ENCODE measurements at places on chromosomes 7 and 10.

DNA sequence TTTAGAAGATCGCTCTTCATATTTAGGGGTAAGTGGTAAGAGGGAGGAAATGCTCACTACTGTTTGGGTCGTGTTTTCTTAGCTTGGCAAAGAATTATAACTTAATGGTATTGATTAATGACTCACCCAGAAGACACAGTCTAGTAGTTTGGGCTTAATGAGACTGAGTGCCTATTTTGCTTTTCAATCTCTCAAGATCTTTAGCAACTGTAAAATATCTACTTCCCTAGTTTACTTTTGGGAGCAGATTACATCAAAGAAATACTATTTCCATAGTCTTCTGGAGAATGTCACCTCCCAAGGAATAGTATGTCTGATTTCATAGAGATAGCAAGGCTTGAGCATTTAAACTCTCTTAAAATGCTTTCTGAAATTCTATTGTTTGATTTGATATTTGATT, 100.5 kb upstream of the SLC25A13 start:
- no peak for DNase-seq

GRCh38 chr10:63323701-63324494, 141.9 kb downstream of the JMJD1C start:
- DNase-seq: no peak

- no peak for DNase-seq
Observed at GRCh38 chr10:11678074-11678793, 63.9 kb upstream of the ECHDC3 start.

DNA sequence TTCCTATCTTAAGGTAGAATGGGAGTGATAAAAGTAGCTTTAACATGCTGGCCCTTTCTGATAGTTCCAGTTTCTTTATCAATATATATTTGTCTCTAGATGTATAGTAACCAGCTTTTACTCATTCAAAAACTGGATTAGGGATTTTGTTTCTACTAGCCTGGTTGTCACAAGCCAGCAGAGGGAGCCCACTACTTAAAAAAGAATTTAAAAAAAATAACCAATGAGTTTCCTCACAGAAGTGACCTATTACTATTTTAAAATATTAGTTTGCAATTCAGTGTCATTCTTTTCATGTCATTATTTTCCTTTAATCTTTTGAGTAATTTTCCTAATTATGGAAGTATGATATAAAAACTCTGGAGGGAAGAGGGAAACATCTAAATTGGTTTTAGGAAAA, 142.1 kb downstream of the PHTF2 start:
- DNase-seq: no peak

- no peak for DNase-seq
Observed at GRCh38 chr7:111840528-111840927, 278.2 kb upstream of the IMMP2L start.

DNA sequence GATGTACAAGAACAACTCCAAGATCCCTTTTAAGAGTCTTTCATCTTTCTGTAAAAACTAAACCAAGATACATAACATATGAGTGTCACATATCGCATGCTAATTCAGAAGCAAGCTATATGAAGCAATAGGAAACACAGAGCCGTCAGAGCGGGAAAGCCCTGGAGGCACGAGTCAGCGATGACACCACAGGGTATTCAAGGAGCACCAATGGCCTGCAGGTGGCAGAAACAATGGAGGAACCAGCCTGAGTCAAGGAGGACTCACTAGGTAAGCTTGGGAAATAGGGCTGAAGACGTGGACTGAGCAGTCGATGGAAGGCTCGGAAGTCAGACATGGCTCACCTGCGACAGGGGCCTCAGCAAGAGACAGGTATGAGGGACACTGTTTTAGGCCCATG, 214.4 kb downstream of the FAM107B start:
- peak; percentile 55 for DNase-seq

DNA sequence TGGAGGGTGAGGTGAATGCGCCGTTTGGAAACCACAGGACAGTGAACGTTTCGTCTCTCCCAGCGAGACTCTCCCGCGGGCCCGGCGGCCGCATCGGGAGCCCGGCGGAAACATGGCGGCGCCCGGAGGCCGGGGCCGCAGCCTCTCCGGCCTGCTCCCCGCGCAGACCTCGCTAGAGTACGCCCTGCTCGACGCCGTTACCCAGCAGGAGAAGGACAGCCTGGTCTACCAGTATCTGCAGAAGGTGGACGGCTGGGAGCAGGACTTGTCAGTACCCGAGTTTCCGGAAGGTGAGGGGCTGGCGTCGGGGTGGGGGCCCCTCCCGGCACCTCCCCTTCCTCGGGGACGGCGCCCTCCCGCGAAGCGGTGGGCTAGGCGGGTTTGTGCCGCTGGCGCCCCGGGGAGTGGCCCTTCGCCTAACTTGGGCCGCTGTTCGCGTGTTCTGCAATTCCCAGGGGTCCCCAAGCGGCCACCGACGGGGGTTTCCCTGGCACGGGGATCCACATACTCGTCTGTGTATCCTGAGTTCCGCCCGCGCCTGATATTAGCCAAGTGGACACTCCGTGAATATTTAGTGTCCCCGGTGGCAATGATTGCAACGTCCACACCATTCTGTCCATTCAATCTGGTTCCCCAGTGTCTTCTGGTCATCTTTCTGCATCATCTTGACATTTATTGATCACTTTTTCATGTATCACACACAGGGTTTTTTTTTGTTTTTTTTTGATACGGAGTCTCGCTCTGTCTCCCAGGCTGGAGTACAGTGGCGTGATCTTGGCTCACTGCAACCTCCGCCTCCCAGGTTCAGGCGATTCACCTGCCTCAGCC, 514 bp downstream of the NHLRC2 start:
- no peak for DNase-seq

- DNase-seq: no peak
Observed at GRCh38 chr7:98730326-98730725, 113.2 kb downstream of the NPTX2 start.

GRCh38 chr10:112289373-112290053, 6.3 kb downstream of the TECTB start:
- DNase-seq: no peak

DNA sequence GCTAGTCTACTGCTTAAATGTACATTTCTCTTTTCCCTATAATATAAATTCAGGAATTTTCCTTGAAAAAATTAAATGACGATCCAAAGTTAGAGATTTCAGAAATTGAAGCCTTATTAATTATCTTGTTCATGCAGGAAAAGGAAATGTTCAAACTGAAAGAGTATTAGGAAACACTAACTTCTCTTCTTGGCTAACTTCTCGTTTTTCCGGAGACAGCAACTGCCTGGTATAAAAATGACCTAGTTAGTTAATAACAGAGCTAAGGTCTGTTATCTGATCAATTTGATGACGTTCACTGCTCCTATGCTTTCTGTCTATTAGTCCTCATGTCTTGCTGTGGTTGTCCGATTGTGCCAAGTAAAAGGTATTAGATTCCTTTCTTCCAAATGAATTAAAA, 212.5 kb downstream of the DGKB start:
- DNase-seq: no peak

DNA sequence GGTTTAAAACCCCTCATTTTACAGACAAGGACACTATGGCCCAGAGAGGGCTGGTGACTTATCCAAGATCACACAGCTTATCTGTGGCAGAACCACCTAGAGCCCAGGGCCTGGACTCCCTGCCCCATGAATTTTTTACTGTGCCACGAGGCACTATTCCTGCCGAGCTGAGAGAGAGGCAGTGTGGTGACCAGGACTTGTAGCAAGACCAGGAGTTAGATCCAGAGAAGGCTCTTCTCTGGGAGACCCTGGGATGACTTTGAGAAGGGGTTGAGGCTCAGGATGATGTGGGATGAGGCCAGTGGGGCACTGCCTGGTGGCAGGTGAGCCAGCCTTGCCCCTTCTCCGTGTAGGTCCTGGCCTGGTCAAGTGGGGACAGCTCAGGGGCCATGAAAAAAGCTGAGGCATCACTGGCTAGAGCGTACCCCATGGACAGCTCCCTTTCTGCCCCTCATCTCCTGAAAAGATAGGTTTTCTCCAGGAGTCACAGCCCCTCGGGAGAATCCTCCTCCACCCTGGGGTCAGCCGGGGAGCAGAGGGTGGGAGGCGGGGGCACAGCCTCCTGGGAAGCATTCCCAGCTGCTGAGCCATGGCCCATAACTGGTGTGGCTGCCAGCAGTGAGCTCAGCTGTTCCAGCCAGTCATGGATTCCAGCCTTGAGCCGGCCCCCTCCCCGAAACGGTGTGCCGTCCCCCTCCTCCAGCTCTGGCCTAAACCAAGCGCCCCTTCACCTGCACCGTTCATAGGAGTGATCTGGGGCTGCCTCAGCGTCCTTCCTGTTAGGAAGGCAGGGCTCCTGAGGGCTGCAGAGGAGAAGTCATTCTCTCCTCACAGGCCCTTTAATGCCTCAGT, 5.8 kb downstream of the FLNC start:
- no peak for DNase-seq

DNA sequence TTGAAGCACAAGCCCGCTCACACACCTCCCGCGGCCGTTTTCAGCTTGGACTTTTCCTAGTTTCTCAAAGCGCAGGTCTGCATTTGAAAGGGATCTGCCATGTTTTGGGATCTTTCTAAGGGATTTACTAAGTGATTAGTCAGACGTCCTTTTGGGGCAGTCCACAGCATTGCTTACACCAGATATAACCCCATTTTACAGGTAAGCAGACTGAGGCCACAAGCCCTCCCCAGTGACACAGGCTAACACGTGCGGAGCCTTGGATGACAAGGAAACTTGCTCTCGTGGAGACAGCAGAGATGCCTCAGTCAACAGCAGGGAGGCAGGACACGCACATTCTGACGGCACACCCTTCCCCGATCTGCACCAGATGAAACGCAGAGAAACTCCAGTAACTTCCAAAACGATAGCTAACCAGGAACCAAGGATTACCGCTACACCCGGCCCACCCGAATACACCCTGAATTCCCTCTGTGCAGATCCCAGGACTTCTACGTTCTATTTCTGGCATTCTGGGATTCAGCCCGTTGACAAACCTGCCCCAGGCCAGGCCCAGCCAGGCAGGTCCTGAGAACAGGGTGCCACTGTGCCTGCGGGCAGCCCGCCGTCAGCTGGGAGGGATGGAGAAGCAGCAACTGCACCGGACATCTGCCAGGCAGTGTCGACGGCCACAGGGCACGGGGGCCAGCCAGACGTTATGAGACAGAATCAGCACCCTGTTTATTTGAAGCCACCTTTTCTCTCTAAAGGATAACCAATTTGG, 27.9 kb downstream of the FOXL3 start:
- DNase-seq: no peak

- DNase-seq: no peak
Observed at GRCh38 chr10:101066146-101066895, 4.5 kb downstream of the KAZALD1 start.

DNA sequence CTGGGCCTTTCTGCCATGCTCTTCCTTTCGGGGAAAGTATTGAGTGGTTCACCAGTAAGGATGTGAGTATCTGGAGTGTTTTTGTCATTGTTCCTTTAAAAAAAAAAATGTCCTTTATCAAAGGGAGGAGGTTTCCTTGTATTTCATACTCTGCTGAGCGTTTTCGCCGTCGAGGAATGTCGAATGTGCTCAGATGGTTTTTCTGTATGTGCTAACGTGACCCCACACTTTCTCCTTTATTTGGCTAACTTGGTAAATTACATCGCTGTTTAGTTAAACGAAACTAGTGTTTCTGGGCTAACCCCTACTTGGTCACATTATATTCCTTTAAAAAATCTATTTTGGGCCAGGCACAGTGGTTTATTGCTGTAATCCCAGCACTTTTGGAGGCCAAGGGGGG, 45.9 kb downstream of the INPP5A start:
- DNase-seq: no peak

DNA sequence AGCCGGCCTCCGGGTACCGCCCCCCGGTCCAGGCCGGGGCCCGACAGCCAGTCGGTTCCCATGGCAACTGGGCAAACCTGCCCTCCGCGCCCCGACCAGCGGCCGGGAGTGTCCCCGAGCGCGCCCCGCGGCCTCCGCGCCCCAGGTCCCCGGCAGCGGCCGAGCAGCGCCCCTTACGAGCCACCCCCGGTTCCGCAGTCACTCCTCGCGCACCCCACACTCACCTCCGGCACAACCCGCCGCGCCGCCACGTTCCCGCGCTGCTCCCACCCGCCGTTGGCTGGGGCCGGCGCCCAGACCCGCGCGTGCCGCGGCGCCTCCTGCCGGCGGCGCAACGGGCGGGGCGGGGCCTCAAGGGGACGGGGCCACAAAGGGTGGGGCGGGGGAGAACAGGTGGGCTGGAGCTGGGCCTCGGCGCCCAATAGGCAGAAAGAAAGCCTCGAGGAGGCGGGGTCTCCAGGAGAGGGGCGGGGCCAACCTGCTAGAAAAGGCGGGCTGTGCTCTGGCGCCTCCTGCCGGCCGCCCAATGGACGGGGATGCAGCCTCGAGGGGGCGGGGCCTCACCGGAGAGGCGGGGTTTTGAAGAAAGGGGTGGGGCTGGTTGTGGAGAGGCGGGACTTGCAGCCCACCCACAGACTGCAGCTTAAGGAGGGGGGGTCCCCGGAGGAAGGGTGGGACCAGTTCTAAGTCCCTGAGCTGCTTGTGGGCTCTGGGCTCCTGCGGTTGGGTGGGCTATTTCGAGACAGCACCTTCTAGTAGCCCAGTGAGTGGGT, at the start of gene RADIL:
RADIL (minus strand) TSS at position 345 of the 773 bp plus-strand sequence. CDS start 5,577 bp downstream, outside the sequence.
- peak; percentile 72 for DNase-seq

DNA sequence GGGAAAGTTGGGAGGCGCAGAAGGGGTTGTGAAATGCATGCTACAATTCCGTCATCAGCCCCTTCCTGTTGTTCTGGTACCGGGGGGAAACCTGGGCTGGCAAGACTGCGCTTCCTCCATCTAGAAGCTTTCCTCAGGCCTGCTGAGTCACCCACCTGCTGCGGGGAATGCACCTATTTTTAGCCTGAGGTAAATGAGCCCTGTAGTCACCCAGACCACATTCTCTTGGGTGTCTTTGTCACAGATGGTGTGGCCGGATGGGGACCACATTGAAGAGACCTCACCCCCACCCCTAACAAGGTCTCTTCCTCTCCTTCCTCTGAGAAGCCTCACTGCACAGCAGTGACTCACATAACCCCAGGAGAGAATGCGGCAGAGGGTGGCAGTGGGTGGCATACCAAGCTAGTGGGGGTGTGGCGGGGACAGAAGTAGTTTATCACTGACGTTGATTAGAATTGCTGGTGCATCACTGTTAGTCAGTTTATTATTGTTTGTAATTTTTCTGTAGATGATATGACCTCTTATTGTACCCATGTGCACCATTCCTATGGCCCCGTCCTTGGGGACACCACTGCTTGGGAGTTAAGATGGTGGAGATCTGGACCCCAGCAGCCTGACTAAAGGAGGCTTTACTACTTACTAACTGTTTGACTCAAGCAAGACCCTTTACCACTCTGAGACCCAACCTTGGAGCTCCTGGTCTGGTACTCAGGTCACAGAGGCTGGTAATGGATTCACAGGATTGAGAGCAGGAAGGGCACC, 83.0 kb upstream of the DUSP5 start:
- peak; percentile 85 for DNase-seq

- DNase-seq: no peak
Observed at GRCh38 chr10:23643111-23643780, 204.4 kb downstream of the OTUD1 start.

GRCh38 chr7:33810356-33810755, 95.0 kb upstream of the BMPER start:
- DNase-seq: no peak

DNA sequence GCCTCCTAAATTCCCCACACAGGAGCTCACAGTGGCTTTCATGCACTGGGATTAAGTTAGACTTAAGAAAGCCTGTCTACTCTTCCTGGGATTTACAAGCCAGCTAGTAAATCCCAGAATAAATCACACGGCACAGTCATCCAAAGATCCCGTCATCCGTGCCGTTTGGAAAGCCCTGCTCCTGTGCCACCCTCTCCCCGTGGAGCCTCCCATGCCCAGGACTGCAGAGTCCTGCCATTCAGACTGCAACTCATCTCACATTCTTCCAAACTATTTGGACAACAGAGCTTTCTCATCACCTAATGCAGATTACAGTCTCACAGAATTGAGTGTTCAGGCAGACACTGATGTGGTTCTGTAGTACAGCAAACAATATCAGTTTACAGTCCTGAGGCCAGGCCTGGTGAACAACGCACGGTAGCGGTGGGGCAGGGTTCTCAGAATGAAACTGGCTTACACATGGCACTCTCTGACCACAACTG, 166.5 kb downstream of the EGFR start:
- no peak for DNase-seq
